ENCODE measurements at places on chromosomes 3 and 15.
A peak's percentile ranks its signal among the peaks of the same experiment; 100 is the strongest.

DNA sequence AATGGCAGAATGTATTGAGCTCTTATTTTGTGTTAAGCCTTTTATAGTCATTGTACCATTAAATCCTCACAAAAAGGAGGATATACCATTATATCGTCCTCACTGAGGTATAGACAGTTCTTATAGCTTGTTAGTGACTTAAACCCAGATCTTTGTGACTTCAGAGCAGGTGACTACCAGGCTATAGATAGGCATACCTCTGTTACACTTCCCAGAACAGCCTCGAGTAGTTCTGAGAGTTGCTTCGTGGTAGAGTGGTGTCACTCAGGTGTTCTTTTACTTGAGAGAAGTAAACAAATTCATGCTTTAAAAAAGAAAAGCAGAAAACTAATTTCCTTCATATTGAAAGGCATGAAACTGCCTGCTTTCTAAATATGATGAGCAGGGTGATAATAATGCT, 59.9 kb downstream of the SEC22A start:
- no peak for DNase-seq

DNA sequence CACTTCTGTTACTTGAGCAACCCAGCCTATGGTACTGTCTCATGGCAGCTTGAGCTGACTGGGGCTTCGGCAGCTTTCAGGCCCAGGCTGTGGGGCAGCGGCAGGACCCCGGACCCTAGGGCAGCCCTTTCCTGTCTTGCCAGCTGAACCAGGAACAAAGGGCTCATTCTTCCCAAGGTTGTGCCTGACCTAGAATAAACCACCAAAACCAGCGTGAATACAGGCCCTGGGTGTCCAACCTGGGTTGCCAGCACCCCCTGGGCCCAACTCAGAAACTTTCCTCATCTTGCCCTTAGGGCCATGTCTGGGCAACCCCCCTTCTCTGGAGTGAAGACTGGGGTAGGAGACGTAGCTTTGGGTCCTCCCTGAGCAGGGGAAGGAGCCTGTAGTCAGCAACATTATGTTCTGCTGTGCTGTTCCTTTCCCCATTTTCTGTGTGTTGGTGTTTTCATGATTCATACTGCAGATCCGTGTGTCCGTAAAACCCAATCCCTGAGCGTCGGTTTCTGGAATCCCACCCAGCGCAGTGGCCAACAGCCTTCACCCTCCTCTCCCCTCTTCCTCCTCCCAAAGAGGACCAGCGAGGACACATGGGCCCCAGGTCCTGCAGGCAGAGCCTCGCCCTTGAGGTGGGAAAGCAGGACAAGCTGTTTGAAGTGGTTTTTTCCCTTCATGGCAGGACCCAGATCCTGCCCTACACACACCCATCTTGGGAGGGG, 33.5 kb downstream of the TKT start:
- DNase-seq, result no peak

DNA sequence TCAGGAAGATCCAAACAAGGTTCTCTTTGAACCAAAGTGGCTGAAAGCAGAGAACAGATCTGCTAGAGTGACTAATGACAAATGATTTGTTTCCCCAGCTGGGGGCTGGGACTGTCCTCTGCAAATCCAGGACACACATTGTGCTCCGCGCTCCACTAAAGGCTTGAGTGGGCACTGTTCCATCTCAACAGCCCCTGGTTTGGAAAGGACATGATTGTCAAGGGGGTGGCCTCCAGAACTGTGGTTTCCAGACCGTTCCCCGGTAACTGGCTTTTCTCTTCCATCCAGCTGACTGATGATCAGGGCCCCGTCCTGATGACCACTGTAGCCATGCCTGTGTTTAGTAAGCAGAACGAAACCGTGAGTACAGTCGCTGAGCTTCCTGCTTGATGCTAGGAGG, 91.0 kb downstream of the LRTM1 start:
- no peak for DNase-seq

DNA sequence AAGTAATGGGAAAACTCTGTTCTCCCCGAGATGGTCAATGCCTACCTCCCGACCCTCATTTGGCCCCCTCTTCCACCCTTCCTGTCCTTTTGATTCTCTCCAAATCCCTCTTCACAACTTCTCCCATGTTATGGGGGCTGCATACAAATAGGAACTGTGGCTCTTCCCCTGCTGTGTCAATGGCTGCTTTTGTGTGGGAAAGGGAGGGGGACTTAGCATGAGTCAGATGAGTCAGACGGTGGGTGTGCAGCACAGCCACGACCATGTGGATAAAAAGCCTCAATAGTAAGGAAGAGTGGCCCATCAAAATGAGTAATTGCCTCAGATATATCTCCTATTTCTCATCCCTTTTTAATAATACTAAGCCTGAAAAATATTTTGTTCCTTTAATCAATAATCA, 31.9 kb downstream of the SPATA16 start:
- DNase-seq, result no peak

- no peak for DNase-seq
These were observed 700.6 kb upstream of the CFAP20DC start for GRCh38 chr3:59750391-59750790.

DNA sequence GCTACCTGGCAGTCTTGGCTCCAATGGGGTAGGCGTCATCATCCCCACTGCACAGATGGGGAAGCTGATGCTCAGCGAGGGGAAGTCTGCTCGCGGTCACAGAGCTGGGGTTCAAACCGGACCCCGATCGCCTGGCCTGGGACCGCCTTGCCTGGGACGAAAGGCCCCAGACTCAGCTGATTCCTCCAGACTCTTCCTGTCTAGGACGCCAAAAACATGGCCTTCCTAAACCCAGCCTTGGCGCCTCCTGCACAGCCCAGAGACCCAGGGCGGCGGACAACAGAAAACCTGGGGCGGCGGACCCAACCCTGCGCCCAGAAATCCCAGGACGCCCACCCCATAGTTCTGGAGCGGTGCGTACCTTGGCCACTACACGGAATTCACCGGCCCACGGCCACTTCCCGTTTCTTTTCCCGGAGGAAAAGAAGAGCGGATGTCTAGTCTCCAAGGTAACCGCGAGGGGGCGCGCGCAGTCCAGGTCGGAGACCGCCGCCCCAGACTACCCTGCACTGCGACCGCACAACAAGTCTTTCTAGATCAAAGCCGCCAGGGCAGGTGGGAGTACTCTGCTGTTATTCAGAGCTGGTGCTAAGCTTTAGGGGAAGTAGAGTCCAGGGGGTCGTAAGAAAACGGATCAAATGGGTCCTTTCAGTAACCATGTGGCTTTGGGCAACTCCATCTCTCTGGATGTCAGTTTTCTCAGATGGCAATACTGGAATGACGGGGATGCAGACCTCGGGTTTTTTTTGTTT, 4.9 kb upstream of the IL17RD start:
- DNase-seq, result peak; percentile 77

DNA sequence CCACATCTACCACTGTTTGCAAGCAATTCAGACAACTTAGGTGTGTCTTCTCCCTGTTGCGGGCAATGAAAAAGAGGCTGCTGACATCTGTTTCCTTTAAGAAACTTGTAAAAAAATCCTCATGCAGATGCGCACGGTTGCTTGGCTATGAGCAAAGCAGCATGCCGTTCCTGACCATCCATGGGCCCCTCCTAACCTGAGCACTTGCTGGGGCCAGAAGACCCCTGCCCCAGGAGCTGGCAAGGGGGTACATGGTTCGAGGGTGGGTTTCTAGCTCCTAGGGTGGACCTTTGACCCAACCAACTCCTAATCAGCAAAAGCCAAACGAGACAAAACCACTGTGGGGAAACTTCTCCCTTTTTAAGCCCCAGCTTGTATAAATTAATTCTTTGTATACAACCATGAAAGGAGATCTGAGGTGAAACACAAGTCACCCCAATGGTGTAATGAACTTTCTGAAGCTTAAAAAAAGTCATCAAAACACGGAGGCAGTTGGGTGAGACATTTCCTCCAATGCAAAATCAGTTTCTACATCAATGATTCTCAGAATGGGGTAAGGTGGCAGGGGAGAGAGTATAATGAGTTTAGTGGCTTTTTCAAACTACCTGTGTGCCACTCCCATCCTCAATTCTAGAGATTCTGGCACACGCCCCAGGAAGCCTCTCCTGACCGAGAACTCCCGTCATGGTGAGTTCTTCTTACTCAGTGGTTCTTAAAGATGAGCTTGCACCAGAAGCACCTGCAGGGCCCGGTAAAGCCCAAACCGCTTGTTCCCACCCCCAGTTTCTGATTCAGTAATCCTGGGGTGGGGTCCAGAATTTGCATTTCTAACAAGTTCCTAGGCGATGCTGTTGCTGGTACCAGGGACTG, 44.1 kb downstream of the CPN2 start:
- DNase-seq, result no peak

- peak; percentile 89 for DNase-seq
These were observed at the start of gene VPS39 for GRCh38 chr15:42207674-42208579. Gene VPS39 (minus strand): TSS chr15:42208304. CDS start chr15:42208153, 151 bp downstream.

- no peak for DNase-seq
These were observed 9.4 kb downstream of the BTLA start for GRCh38 chr3:112489674-112490479.

- DNase-seq, result no peak
These were observed 105.4 kb downstream of the LINGO1 start for GRCh38 chr15:77527164-77527778.

GRCh38 chr3:52388348-52388821, 56.5 kb downstream of the SEMA3G start:
- no peak for DNase-seq

DNA sequence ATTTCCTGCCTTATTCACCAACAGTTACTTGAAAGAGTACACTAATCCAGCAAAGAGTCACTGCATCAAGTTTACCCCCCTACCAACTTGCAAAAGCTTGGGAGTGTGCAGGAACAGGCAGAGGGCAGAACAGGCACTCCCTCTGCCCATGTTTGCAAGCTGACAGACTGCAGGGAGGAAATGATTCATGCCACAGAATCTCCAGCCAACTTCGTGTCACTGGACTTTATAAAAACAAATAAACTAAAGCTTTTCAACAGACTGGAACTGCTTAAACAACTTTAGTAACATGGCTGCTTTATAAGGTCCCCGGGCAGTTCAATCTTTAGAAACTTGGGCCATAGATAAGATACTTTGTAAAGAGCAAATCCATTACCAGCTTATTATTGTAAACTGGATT, 129.5 kb downstream of the THRB start:
- peak; percentile 64 for DNase-seq

DNA sequence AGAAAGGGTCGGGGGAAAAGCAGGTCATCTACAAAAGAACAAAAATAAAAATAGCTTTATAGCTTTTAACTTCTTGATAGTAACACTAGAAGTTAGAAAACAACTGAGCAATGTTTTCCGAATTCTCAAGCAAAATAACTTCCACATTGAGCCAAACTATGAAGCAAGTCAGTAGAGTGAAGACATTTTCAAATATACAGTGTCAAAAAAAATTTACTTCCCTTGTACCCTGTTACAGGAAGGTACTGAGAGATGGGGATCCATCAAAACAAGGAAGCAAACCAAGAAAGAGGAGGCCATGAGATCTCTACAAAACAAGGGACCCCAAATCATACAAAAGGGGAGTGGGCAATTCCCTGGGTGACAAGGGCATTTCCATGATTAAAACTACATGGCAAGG, 26.6 kb upstream of the STIMATE start:
- DNase-seq, result no peak

DNA sequence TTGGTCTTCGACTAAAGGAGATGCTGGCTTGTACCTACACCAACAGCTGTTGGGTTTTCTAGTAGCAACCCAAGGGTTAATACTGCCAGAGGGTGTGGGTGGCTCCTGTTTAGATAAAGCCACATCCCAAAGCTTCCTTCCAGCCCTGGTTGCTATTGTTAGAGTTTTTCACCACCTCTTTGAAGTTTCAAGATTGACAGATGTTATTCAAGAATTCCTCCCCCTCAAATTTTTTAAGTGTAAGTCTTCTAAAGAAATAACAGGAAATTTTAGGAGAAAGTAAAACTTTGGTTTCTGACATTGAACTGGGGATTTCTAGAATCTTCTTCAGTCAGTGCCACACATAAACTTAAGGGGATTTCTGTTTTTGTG, 60.9 kb downstream of the TGFBR2 start:
- DNase-seq, result no peak

GRCh38 chr3:126101521-126101982, 17.6 kb upstream of the SLC41A3 start:
- DNase-seq, result no peak

DNA sequence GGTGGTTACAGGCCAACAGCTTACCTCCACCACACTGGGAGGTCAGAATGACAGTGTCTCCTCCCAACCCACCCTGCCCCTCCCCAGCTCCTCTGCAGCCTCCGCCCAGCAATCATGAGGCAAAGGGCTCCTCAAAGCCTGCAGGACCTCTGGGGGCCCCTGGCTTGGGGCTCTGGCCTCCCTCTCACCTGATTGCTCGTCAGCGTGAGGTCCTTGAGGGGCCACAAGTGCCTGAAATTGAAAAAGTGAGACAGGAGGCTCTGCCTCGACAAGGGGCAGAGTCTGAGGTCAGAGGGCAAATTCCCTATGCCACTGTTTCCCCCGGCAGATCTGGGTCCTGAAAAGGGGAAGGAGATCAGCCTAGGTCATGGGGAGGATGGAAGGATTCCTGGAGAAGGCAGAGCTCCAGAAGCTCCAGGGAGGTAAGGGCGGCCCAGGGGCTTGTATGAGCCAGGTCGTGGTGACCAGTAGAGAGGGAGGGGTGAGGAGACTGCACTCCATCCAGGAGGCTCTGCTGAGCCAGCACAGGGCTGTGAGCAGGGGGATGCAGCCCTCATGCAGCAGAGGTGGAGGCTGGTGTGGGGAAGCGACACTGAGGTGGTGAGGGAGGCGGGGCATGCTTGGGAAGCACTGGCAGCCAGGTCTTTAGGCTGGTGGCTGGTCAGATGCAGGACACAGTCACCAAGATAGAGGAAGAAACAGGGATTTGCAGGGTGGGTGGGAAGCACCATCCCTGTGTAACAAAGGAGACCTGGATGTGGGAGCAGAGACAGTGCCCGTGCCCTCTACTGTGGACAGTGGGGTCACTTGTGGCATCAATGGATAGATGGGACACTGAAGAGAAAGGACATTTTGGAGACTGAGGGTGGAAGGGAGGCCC, 20.1 kb downstream of the ALS2CL start:
- no peak for DNase-seq

DNA sequence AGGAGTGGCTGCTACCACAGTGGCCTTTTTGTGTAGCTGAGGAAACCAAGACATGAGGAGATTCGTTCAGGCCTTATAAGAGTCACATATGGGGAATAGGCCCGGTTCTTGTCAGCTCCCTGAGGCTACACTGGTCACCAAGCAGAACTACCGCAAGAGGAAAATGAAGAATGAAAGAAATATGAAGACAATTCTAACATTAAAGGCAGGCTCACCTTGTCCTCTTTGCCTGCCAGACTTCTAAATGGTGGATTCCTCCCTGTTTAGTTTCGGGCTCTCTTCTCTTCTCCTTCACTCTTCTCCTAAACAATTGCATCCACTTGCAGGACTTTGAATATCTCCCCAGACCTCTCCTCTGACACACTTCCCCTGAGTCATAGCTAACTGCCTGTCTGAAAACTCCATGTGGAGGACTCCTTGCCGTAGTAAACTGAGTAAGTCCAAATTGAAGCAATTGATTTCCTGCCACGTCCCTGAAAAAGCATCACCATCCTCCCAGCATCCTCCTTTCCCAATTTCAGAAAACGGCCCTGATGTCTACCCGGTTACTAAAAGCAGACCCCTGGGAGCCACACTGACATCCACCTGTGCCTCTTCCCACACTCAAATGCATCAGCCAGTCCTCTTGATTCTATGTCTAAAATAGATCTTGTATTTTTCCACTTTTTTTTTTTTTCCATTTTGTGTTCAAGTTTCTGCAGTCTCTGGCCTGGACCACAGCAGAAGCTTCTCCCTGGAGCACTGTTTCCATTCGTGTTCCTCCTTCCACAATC, 30.3 kb upstream of the VEPH1 start:
- no peak for DNase-seq
